ENCODE measurements at places on chromosomes 16 and 17. TPM values are rescaled to one million over a fixed set of nuclear protein-coding genes. Genes with fewer than 3 reads are reported as not detected.

The BCO1 gene
- not detected for total RNA-seq

The CYGB gene
- 2.8 TPM for total RNA-seq

The HGS gene
- 99.3 TPM for total RNA-seq

The CLEC10A gene
- not detected for total RNA-seq

The OR1F1 gene
- total RNA-seq, result not detected

The GPR139 gene
- total RNA-seq, result not detected

The TEX19 gene
- total RNA-seq, result 1.4 TPM

The UTS2R gene
- 0.94 TPM for total RNA-seq
